ENCODE measurements at places on chromosomes 7 and 10. TPM values are rescaled to one million over a fixed set of nuclear protein-coding genes. Genes with fewer than 3 reads are reported as not detected.

TDRD1 gene
- not detected for total RNA-seq

DNA sequence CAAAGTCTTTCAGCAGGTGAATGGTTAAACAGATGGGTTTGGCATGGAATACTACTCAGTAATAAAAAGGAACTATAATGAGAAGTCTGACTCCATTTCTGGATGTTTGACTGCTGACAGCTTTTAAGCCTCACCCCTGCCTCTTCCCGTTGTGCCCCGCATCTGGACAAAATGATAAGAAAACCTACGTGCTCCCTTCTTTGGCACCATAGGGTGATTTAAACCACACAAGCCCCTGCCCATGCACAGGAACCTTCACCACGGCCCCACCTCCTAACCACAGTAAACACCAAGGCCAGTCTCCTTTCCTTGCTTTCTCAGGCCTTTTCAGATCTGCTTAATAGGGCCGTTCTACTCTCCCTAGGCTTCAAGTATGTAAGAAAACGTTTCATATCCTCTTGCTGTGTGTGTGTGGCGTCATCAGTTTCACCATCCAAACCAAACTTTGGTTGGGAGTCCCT is 47.1 kb upstream of the UBN2 start:
- H3K27me3 ChIP-seq = no peaks in the 10 kb centered on the region
- DNase-seq = no peak
- H3K27ac ChIP-seq = no peak overlapping the region
- H3K36me3 ChIP-seq = no peaks in the 10 kb centered on the region
- no peak overlapping the region for H3K4me3 ChIP-seq

GRCh38 chr7:101618207-101618839 is 10.8 kb downstream of the MYL10 start:
- DNase-seq = no peak
- H3K27me3 ChIP-seq = no peaks in the 10 kb centered on the region
- H3K4me1 ChIP-seq = peaks cover 22% of the 10 kb centered on the region
- no peaks in the 10 kb centered on the region for H3K36me3 ChIP-seq

- H3K27me3 ChIP-seq = no peaks in the 10 kb centered on the region
- no peak overlapping the region for H3K4me3 ChIP-seq
- H3K27ac ChIP-seq = no peak overlapping the region
Measured at GRCh38 chr7:155222573-155222972, 75.1 kb upstream of the INSIG1 start.

CUL1 gene
- total RNA-seq = 60.2 TPM

DNA sequence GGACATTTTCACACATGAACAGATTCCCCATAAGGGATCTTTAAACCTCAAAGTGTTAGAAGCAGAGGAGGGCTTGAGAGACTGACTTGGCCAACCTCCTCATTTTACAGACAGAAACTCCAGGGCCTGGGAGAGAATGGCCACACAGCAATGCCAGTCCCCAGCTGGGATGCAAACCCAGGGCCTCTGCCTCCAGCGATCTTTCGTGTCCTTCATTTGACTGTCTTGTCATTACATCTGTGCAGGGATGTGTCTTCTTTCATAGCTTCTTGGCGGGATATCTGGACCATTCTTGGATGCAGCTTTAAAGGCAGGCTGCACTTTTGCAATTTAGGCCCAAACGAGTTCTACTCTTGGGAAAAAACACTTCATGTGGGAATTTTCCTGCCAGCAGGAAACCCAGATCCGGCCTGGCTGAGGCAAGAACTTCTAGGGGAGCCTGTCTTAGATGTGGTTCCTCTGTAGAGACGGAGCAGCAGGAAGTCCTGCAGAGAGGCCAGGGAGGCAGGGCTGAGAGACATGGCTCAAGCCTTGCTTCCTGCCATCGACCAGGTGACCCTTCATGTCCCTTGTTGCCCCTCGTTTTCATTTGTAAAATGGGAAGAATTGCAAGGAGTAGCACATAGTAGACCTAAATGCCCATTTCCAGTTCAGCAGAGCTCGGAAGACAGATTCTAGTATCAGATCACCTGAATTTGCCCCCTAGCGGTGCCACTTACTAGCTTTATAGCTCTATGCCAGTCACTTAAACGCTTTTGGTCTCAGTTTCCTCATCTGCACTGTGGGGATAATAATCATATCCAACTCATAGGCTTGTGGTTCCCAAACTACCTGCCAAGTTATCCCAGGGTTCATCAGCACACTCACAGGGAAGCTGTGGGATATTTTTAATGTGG is 43.9 kb upstream of the SLC29A3 start:
- H3K4me3 ChIP-seq = no peak overlapping the region
- no peaks in the 10 kb centered on the region for H3K27me3 ChIP-seq
- no peak for DNase-seq
- H3K36me3 ChIP-seq = no peaks in the 10 kb centered on the region
- H3K4me1 ChIP-seq = peaks cover 24% of the 10 kb centered on the region

DNA sequence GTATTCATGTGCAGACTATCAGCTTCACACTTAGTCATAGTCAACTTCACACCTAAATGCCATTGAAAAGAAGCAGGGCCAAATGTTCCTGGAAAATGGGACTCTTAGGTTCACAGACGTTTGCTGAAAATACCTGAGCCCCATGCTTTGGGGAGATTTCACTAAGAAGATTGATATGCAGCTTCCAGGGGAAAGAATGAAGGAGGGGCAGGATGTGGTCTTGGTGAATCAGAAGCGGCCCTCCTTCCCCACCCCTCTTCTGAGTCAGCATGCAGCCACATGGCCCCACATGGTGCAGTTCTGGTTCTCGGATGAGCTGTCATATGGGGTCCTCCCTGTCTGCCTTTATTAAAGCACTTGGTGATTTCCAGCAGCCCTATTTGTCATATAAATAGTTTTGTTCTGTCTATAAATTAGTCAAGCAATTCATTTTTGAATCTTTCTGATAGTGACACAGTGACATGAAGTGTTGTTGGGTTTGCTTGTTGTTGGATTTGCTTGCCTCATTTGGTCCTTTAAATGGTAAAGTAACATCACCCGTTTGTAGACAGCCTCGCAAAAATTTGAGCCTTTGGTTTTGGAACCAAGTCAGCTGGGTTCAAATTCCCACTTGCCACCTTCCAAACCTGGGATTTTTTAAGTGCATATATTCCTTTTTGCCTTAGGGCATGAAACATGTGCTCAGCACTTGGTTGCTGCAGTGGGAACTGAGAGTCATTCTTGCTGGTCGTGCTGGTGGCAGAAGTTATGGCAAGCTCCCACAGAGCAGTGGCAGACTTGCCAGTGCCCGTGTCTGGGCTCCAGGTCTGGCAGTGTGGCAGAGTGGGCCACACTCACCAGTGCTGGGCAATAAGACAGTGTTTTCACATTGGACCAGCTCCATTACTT is 68.1 kb upstream of the CDK6 start:
- no peak overlapping the region for H3K4me3 ChIP-seq
- peaks cover 12% of the 10 kb centered on the region for H3K4me1 ChIP-seq
- H3K27ac ChIP-seq = peak overlapping the region; percentile 88
- DNase-seq = peak; percentile 98

TSPAN12 gene
- total RNA-seq = 9.8 TPM

PNPLA8 gene
- total RNA-seq = 21.3 TPM

SPDYE11 gene
- not detected for total RNA-seq

- no peaks in the 10 kb centered on the region for H3K36me3 ChIP-seq
- no peaks in the 10 kb centered on the region for H3K27me3 ChIP-seq
- no peak for DNase-seq
- H3K4me1 ChIP-seq = no peaks in the 10 kb centered on the region
- no peak overlapping the region for H3K4me3 ChIP-seq
Measured at GRCh38 chr10:123882681-123883445, 8.7 kb downstream of the CPXM2 start.

DNA sequence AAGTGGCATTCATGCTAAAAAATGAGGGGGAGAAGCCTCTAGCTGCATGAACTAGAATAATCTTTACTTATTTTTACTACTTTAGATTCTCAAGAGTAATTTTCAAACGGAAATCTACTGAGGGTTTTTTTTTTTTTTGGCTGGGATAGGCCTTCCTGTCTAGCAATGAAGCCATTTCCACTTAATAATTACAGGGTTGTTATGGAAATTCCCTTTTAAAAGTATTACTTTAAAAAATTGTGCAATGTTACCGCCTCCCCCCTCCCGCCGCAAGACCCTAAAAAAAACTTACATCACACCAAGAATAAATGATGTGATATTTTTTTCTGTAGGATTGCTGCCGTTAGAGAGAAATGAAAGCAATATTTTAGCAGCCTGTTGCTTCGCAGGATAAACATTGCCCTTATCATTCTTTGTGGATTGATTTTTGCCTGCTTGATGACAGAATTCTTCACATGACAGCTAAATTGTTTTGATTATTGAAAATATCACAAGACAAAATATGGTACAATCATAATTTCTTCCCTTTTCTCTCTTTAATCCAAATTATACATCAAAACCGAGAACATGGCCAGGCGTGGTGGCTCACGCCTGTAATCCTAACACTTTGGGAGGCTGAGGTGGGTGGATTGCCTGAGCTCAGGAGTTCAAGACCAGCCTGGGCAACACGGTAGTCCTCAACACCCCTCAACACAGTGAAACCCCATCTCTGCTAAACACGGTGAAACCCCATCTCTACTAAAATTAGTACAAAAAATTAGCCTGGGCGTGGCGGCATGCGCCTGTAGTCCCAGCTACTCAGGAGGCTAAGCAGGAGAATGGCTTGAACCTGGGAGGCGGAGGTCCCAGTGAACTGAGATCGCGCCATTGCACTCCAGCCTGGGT is 32.8 kb downstream of the ARL4A start:
- peaks cover 18% of the 10 kb centered on the region for H3K4me1 ChIP-seq
- no peaks in the 10 kb centered on the region for H3K36me3 ChIP-seq
- no peak for DNase-seq
- H3K27me3 ChIP-seq = no peaks in the 10 kb centered on the region
- peak overlapping the region; percentile 51 for H3K27ac ChIP-seq

AGR2 gene
- total RNA-seq = not detected

GRCh38 chr10:114911052-114911711 is 26.8 kb upstream of the TRUB1 start:
- no peak overlapping the region for H3K4me3 ChIP-seq
- H3K27ac ChIP-seq = no peak overlapping the region
- H3K36me3 ChIP-seq = no peaks in the 10 kb centered on the region
- DNase-seq = no peak

- no peak for DNase-seq
- no peak overlapping the region for H3K27ac ChIP-seq
- H3K36me3 ChIP-seq = peaks cover 26% of the 10 kb centered on the region
Measured at GRCh38 chr7:128395748-128396147, 14.0 kb downstream of the IMPDH1 start.

DNA sequence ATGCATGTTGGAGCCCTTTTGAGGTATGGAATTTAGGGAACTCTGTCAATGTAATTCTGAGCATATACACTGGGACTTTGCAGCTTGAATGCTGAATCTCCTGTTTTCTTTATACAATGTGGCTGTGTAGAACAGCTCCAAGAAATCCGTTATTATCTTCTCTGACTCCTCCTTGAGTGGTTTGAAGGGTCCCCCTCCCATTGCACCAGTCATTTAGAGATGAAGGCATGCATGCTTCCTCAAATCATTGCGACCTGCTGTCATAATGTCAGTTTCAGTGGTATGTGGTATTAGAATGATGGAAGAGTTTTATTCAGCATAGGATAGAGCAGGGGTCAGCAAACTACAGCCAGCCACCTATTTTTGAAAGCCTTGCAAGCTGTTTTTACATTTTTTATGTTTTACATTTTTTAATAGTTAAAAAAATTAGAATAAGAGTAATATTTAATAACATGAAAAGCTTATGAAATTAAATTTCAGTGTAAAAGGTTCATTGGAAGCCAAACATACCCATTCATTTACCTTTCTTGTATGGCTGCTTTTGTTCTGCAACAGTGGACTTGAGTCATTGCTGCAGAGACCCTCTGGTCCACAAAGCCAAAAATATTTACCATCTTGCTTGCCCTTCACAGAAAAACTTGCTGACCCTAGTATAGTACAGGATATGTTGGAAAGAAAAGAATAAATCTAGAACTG is 8.1 kb downstream of the STK17A start:
- no peaks in the 10 kb centered on the region for H3K27me3 ChIP-seq
- peaks cover 2% of the 10 kb centered on the region for H3K4me1 ChIP-seq
- H3K4me3 ChIP-seq = no peak overlapping the region
- no peak overlapping the region for H3K27ac ChIP-seq

- H3K4me3 ChIP-seq = no peak overlapping the region
- H3K4me1 ChIP-seq = no peaks in the 10 kb centered on the region
- no peaks in the 10 kb centered on the region for H3K36me3 ChIP-seq
- DNase-seq = no peak
Measured at GRCh38 chr7:157990881-157991250, 596.8 kb downstream of the PTPRN2 start.

- DNase-seq = no peak
- H3K27ac ChIP-seq = no peak overlapping the region
- no peaks in the 10 kb centered on the region for H3K27me3 ChIP-seq
- no peaks in the 10 kb centered on the region for H3K36me3 ChIP-seq
- no peak overlapping the region for H3K4me3 ChIP-seq
Measured at GRCh38 chr7:114783508-114783907, 138.4 kb upstream of the MDFIC start.

- H3K27me3 ChIP-seq = peaks cover 18% of the 10 kb centered on the region
- H3K4me3 ChIP-seq = no peak overlapping the region
- H3K27ac ChIP-seq = no peak overlapping the region
- DNase-seq = no peak
- no peaks in the 10 kb centered on the region for H3K36me3 ChIP-seq
Measured at GRCh38 chr10:14749070-14749809, 25.5 kb downstream of the FAM107B start.

TMEM213 gene
- total RNA-seq = not detected

DNA sequence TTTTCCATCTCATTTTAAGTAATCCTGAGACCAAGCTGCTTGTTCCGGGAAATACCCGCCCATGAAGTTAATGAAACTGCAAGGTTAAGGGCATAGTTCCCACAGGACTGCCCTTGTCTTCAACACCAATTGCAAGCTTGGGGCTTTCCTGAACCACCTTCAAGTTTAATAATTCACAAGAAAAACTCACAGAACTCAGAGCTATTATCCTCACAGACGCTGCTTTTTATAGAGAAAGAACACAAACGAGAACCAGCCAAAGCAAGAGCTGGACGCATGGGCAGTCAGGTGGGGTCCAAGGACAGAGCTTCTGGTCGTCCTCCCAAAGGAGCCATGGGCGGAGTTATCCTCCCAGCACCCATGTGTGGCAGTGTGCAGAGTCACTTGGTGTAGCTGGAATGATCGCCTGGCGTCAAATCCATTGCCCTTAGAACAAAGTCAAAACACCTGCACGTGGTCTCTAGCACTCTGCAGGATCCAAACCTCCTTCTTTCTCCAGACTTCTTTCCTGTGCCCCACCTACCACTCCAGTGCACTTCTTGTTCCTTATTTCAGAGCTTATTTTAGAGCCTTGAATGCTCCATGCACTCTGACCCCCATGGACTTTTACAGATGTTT is 56.7 kb downstream of the SNX10 start:
- H3K27me3 ChIP-seq = no peaks in the 10 kb centered on the region
- DNase-seq = no peak
- H3K27ac ChIP-seq = no peak overlapping the region
- no peak overlapping the region for H3K4me3 ChIP-seq
- no peaks in the 10 kb centered on the region for H3K4me1 ChIP-seq
- no peaks in the 10 kb centered on the region for H3K36me3 ChIP-seq

- H3K27me3 ChIP-seq = no peaks in the 10 kb centered on the region
- peak; percentile 29 for DNase-seq
- no peak overlapping the region for H3K4me3 ChIP-seq
Measured at GRCh38 chr7:121313793-121314676, 14.8 kb upstream of the WNT16 start.

GRCh38 chr7:93320887-93321286 is 88.7 kb downstream of the VPS50 start:
- H3K27me3 ChIP-seq = no peaks in the 10 kb centered on the region
- no peaks in the 10 kb centered on the region for H3K36me3 ChIP-seq
- no peak overlapping the region for H3K27ac ChIP-seq
- no peak overlapping the region for H3K4me3 ChIP-seq

All from astrocyte (in vitro differentiated cells and primary cell).